IMR-90 (cell line): ENCODE measurements at places on chromosomes 2 and 18. TPM values are rescaled to one million over a fixed set of nuclear protein-coding genes. Genes with fewer than 3 reads are reported as not detected.

ATP8B1 gene
- total RNA-seq: 136 and 170 TPM in 2 replicates

SFTPB gene
- total RNA-seq: not detected in 2 replicates

- DNase-seq: no peak
Observed at GRCh38 chr18:75521816-75522215, 94.3 kb upstream of the SMIM21 start.

DNA sequence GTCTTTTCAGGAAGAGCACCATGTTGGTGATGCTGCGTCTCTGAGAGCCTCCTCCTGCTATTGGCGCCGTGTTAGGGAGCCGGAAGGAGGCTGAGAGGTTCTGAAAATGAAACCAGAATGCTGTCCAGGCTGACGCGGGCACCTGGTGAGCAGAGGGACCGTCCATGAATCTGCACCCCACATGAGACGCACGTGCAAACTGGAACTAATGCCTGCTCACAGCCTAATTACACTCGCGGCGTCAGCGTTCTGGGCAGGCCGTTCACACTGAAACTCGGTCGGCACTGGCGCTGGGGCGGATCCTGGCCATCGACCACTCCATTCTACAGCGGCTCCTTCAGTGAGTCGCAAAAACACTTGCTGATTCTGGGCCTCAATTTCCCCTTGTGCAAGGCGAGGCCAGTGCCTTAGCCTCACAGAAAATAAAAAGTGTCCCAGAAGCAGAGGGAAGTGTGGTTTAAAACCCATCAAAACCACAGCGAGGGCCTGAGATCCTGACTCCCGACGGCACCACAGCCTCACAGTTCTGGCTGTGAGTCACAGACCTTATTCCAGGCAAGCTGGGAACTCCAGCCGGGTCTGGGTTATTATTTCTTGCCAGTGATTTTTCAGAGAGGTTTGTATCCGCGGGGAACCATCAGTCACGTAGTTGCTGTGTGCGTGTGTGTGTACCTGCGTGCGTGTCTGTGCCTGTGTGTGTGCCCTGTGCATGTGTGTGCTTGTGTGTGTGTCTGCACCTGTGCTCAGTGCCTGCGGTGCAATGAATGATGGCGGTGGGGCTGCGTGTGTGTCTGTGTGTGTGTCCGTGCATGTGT lies 49.1 kb upstream of the CTDP1 start:
- DNase-seq: no peak

GRCh38 chr2:143410082-143410897 lies 281.1 kb downstream of the ARHGAP15 start:
- DNase-seq: no peak

GRCh38 chr2:18479947-18480369 lies 80.5 kb downstream of the RDH14 start:
- no peak for DNase-seq

DNA sequence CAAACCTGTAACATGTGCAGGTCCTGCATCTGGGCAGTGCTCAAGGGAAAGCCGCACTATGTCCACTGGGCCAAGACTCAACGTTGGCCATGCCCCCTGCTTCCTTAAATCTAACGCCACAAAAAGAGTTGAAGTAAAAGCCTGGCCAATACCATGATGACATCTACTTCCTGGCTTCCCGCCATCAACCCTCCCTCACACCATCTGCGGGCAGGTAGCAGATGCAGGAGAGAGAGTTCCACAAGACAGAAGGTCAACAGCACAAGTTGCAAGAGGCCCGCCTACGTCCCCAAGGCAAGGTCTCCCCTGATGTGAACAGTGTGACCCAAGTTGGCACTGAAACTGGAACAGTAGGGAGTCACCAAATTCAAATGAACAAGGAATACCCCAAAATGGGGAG lies 48.4 kb downstream of the ABCG8 start:
- no peak for DNase-seq

DNA sequence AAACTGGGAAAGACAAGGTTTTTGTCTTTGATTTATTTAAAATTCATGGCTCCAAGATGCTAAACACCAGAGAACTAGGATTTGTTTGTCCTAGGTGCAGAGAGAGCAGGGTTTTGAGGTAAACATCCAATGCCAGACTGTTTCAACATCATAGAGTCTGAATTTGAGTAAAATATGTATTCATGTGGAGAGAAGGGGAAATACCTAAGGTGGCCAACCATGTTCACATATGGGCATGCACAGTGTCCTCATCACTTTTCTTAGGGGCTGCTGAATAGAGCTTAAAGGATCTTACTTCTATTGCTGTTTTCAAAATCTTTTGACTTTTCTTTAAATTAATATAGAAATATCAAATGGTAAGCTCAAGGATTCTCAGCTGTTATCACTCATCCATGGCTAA lies 287.0 kb upstream of the CCDC68 start:
- no peak for DNase-seq

DNA sequence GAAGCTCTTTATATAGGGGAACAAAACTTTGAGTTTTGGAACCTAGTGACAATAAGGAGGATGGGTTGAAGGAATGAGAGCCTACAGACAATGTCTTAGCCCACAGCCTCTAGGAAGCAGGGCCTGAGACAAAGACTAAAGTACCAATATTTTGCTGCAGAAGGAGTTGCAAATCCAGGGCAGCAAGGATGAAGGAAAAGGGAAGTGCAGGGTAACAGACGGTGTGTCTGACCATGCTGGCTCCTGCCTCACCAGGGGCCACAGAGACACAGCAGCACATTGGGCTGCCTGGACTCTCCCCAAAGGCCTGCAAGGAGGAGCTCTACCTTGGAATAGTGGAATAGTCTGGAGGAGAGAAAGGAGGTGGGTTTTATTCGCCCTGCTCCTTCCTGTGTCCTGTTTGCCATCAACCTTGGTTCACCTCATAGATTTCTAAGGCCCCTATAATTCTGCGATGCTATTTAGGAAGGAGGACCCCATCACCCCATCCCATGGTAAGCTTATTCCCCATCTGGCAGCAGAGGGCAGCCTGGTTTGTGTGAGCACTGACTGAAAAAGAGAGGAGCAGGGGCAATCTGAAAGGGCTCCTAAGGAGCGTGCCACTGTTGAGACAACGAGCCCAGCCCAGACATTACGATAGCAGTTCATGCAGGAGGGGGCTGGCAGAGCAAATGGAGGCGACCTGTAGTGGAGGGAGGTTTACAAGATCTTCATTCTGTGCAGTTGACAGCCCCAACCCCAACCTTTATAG lies 143.4 kb downstream of the MGAT5 start:
- DNase-seq: no peak
